Articular chondrocyte of knee joint (primary cell): ENCODE measurements at places on chromosomes 3 and 15. TPM values are rescaled to one million over a fixed set of nuclear protein-coding genes. Genes with fewer than 3 reads are reported as not detected.

The SAMD7 gene
- total RNA-seq = not detected in 2 replicates

The ANKUB1 gene
- total RNA-seq = not detected in 2 replicates

The IQCB1 gene
- total RNA-seq = 20.1 and 20.9 TPM in 2 replicates

The SLC9C1 gene
- under 0.01 TPM in 1 of 2 replicates, not detected in the other for total RNA-seq

The GPR149 gene
- not detected in 2 replicates for total RNA-seq
